ENCODE measurements at places on chromosomes 2 and 18.

DNA sequence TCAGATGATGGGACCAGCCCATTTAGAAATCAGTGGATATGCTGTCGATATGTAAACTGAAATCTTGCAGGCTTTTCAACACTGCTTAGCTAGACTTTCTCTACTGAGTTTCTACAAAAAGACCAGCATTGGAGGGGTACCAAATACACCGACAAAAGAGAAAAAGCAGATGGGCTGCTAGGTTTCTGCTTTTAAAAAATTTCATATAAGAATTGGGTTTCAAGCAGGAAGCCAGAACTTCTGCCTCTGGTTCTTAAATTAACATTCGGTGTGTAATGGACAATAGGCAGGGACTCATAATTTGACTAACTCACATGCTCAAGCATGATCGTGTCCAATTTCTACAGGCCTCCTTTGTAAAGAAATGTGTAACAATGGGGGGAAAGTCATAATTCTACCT, 3.1 kb downstream of the ARL4C start:
- no peak for DNase-seq

DNA sequence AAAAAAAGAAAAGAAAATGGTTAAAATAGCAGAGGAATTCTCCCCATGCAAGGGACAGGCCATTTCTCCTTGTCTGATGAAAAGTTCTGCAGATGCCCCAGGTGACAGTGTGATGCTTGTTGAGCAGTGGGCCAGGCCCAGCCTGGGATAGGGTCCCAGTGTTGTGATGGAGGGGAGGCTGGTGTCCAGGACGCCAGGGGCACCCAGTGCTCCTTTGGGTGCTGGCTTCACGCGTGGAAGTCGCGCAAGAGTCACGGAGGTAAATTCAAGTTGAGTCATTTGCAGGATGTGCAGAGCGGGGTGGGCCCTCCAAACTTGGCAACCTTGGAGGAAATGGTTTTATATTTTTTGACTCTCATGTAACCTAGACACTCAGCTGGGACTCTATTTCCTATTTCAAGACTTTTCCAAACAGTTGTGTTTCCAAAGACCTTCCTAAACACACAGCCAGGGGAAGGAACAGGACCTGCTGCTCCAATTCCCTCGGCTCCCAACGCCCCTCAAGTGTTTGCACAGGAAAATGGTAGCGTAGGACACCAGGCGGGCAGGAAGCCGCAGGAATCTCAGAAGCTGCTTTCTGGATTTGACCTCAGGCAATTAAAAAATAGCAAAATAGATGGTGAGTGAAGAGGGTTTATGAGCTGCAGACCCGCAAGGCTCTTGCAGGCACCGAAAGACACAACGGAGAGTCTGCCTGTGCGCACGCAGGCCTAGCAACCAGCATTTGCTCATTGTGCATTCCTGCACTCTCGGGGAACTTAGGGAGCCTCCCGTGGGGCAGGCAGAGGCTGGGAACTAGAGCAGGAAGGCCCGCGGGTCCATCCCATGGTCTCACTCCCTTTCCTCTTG, 107.1 kb upstream of the ODC1 start:
- DNase-seq, result no peak

- DNase-seq, result no peak
These were observed 270.0 kb downstream of the CTNNA2 start for GRCh38 chr2:79782576-79783452.

GRCh38 chr2:174985614-174986013, 19.6 kb downstream of the CHN1 start:
- no peak for DNase-seq

DNA sequence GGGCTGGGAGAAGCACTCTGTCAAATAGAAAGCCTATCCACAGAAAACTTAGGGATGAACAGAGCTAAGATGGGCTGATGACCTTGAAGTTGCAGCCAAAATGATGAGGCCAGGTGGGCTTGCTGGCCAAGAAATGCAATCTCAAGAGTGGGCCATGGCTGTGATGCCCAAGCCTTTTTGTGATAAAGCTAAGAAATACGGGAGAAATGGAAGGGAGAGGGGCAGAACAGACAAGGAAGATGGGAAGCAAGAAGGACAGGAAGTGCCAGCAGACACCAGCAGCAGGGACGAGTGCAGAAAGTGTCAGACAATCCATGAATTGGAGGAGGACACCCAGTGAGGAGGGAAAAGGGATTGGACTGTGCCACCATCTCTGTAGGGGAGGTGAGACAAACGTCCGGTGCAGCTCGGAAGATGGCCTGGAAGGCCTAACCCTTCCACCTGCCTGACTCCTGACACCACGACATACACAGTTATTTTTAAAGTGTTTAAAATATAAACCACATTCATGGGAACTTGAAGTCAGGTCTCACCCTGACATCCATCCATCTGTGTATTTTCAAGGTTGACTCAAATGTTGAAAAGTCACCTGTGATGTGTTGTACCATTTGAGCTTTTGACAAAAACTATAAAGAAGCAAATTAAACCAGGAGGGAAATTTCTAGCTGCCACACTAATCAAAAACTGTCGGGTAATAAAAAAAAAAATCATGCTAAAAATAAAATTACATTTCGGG, 105.5 kb downstream of the BCL2 start:
- no peak for DNase-seq

All from stimulated activated CD8-positive, alpha-beta memory T cell treated with anti-CD3 and anti-CD28 coated beads, Interleukin-7, amount 100 ng/mL, for 1 hour (primary cell).